ENCODE measurements at places on chromosomes 6 and 20.

DNA sequence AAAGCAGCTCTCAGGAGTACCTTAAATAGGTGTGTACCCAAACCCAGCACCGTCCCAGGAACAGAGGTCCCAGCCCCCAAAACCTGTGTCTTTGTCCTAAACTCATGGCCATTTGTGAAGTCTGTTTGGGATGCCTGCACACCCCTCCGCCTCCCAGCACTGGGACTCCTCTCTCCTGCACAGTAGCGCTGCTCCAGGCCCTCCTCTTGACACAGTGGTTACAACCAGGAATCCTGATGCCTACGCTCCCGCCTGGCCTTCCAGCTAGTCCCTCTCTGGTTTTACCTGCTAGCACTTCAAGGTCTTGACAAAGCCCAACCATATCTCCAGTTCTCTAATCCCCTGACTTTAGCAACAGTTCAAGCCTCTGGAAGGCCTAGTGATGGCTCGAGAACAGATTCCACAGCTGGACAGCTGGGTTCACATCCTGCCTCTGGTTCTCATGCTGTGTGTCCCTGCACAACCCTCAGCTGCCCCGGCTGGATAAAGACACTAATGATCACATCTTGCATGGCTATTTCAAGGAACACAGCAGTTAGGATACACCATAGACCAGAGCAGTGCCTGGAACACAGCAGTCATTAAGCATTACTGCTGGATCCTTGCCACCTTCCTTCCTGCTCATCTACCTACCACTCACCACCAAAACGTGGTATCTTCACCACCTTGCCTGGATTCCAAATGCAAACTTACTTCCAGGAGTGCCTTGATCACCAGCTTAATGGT is 5.6 kb downstream of the PSMA7 start:
- no peak for DNase-seq

DNA sequence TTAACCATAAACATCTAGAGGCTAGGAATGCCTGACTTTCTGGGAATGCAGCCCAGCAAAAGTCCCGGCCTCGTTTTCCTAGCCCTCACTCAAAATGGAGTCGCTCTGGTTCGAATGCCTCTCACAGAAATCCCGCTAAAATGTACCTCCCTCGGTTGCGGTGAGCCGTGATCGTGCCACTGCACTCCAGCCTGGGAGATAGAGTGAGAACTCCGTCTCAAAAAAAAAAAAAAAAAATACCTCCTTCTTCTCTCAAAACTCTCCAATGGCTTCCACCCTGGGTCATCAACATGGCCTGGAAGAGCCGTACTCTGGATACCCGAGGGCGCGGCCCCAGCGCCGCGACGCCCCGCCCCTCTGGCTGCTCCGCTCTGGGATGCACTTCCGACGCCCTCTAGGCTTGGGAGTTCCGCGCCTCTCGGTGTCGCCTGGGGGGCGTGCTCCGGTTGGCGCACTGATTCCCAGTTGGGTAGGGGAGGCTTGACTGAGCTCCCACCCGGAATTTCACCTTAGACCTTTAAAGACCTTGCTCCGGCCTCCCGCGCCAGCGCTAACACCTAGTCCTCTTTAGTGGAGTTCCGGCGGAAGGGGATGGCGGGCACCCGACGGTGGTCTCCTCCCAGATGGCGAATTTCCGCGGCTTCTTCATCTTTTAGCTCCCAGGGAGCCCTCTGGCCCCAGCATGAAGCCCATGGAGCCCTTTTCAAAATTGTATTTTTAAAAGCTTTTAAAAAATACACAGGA is 12.3 kb downstream of the HMGN4 start:
- DNase-seq, result peak; percentile 55

DNA sequence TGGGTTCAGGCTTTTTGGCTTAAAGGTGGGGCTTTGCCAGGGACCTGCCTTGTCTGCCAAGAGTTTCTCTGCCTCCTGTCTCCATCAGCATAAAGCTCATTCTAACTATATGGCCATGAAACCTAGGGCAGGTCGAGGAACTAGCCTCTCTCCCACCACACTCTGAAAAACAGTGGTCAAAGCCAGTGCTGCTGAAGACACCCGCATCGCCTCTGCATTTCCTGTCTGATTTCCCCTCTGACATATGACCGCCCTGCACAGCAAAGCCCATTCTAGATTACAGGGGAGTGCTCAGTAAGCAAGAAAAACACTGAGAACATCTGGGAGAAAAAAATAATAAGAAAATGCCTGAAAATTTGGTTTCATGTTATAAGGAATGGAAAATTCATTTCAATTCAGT is 573.6 kb downstream of the PRKN start:
- no peak for DNase-seq

DNA sequence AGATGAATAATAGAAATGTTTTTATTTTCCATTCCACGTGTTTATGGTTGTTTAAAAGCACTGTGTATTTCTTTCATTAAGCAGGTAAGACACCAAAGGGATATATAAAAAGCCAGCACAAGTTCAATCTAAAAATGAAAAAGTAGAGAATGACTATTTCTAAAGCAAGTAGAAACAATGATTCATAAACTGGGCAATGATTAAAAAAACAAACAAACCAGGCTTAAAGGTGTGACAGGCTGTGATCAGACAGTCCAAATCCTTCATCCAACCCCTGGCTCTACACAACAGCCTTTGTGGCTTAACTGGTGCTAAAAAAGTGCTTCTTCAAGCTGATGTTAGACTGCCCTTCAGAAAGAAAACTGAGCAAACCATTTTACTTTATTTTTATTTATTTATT is 45.7 kb upstream of the TSHZ2 start:
- DNase-seq, result no peak

DNA sequence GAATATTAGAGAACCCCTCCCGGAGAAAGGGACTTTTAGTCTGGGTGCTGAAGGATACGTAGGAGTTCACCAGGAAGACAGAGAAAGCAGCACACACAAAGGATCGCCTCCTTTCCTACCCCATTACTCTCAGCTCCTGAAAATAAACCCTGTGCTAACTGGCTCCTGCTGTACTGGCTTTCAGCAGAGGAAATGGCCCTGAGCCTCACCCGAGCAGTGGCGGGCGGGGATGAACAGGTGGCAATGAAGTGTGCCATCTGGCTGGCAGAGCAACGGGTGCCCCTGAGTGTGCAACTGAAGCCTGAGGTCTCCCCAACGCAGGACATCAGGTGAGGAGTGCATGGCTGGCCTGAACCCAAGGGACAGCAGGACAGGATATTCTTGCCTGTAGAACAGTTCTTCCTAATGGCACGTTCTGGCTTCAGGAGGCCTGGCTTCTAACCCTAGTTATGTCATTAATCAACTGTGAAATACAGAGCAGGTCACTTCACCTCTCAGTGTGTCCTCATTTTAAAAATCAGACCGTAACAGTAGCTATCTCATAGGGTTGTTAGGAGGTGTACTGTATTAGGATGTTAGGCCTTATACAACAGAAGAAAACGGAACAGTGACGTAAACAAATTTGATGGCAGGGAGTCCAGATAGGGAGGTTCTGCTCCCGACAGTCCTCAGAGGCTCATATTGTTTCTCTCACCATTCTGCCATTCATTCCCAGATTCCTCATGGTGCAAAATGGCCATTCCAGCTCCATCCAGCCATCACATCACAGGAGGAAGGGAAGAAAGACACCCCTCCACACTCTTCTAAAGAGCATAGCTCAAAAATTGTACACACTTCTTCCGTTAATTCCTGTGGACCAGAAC is 1.8 kb downstream of the RBCK1 start:
- DNase-seq, result no peak
